ENCODE measurements at places on chromosomes 1 and 21.

- no peak for DNase-seq
Measured at GRCh38 chr1:56904663-56905397, 50.2 kb downstream of the C8A start.

GRCh38 chr1:13783551-13783950 lies 83.6 kb downstream of the PRDM2 start:
- DNase-seq: no peak

DNA sequence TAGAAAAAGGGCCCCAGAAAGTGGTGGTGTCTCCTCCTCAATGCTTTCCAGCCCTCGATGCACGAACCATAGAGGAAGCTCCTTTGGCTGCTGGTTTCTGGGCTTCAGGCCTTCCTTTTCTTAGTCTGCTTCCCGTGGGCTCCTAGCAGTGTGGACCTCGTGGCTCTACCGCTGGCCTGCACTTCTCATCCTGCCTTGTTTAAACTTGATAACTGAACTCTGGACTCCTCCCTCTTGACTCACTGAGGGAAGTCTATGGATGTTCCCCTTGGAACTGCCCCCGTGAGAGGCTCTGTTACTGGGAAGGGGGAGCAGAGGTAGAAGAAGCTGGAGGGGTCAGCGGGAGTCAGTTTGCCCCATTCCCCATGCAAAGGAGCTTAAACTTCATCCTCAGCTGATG lies 75.3 kb upstream of the WDR26 start:
- no peak for DNase-seq

- no peak for DNase-seq
Measured at GRCh38 chr1:64184003-64184440, 19.4 kb upstream of the UBE2U start.

DNA sequence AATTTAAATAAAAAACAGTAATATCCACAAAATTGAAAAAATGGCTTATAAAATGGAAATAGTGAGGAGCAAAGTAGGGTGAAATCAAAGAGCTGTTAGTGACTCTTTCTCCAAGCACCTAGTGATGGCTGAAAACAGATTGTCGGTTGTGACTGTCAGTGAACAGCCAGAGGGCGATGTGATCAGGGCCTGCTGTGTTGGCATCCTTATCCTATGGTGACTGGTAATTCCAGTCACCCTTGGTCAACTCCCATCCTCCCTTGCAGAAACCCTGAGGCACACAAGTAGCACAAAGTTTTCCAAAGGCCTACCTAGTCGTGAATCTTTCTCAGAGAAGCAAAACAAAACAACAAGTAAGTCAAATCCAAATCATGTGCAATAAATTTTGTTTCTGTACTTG lies 599.8 kb upstream of the CXADR start:
- no peak for DNase-seq

- DNase-seq: no peak
Measured at GRCh38 chr1:60898987-60899386, 183.4 kb upstream of the NFIA start.

GRCh38 chr1:104084380-104084779 lies 334.7 kb downstream of the AMY1C start:
- no peak for DNase-seq

- no peak for DNase-seq
Measured at GRCh38 chr1:165633614-165634013, 2.6 kb downstream of the MGST3 start.

DNA sequence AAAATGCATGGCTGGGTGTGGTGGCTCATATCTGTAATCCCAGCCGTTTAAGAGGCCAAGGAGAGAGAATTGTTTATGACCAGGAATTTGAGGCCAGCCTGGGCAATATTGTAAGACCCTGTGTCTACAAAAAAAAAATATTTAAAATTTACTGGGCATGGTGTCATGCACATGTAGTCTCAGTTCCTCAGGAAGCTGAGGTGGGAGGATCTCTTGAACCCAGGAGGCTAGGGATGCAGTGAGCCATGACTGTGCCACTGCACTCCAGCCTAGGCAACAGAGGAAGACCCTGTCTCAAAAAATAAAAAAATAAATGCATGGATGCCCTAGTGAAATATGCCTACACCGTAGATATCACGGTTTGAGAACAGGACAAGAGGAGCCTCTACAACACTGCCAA lies 1331.2 kb upstream of the B3GALT2 start:
- no peak for DNase-seq

DNA sequence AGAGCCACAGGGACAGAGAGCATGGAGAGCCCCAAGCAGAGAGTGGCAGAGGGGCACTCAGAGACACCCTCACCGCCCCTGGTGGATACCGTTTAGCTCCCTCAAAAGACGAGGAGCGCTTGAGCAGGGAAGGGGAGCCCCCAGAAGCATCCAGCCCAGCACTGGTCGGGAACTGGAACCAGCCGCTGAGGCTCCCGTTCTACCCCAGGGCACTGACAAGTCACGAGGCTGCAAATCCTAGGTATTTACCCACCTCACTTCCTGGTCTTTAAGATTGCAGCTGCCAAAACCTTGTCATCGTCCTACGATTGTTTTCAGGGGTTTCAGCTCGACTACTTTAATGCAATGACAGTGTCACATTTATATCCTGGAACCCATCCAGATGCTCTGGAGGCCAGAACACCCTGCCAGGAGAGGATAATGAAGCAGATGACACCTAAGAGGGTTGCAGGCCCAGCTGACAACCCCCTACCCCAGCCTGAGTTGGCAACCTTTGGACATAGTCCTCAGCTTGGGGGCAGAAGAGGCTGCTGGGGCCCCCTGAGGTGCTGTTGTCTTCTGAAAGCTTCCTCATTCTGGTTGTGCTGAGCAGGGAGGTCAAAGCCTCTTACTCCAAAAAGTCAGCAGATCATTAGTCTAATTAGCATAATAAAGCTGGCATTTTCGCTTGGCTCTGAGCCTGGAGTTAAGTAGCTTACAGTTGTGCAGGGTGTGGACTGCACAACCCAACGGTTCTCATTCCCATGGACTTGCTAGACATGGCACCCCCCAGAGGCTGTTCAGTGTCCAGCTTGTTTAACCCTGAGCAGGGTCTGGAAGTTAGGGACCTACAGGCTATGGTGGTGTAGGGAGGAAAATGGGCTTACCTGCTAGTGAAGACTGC lies 20.6 kb upstream of the BACE2 start:
- no peak for DNase-seq

- DNase-seq: no peak
Measured at GRCh38 chr1:93753791-93754763, 72.4 kb upstream of the BCAR3 start.

- no peak for DNase-seq
Measured at GRCh38 chr1:218219460-218219859, 65.6 kb upstream of the RRP15 start.

DNA sequence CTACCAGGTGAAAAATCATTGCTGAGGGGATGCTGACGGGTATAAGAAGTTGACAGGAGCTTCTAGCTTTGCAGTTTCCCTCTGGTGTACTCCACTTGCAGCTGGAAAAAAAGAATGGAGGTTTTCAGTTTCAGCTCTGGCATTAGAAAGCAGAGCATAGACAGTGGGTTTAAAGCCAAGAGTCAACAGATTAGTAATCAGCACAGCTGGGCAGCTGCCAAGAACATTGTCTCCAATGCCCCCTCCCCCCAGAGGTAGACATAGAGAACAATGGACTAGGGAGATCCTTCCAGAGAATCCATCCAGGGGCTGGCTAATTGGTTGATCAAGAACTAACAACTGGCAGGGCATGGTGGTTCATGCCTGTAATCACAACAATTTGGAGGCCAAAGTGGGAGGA lies 10.1 kb upstream of the ZBTB8B start:
- DNase-seq: no peak

DNA sequence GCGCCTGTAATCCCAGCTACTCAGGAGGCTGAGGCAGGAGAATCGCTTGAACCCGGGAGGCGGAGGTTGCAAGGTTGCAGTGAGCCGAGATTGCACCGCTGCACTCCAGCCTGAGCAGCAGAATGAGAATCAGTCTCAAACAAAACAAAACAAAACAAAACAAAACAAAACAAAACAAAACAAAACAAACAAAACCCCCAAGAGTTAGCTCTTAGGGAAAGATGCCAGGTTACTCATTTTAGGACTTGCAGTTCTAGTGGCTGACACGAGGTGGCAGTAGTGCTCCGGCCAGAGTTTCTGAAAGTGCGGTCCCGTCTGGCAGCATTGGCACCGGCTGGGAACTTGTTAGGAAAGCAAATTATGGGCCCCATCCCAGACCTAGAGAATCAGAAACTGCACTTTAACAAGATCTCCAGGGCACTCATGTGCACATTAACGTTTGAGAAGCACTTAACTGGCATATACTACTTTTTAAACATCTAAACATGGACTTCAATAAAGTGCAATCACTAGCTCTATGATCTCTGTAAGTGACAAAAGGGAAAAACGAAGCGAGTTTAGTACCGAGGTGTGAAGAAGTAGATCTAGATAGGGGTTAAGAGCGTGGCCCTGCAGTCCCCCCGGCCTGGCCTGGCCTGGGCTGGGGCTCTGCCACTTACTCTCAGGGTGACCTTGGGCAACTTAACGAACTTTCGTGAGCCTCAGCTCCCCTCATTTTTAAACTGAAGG lies 41.9 kb upstream of the TNFRSF1B start:
- DNase-seq: peak; percentile 85

Data from CD4-positive, alpha-beta T cell treated with Interleukin-10 for 1 hour (primary cell).